ENCODE measurements at places on chromosomes 7 and 10. TPM values are rescaled to one million over a fixed set of nuclear protein-coding genes. Genes with fewer than 3 reads are reported as not detected.

- DNase-seq: no peak
Observed at GRCh38 chr10:19003341-19003740, 45.3 kb upstream of the MALRD1 start.

GRCh38 chr10:106652279-106652678 lies 512.2 kb downstream of the SORCS1 start:
- DNase-seq: peak; percentile 38

DNA sequence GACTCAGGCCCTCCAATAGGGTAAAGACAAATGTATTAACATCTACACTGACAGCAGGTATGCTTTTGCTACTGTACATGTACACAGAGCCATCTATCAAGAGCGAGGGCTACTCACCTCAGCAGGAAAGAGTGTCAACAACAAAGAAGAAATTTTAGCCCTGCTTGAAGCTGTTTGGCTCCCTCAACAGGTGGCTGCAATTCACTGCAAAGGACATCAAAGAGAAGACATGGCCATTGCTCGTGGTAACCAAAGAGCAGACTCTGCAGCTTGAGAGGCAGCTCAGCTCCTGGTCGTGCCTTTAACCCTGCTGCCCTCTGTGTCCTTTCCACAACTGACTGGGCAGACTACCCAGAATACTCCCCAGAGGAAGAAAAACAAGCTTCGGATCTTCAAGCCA lies 5.1 kb downstream of the AKR1B15 start:
- peak; percentile 44 for DNase-seq

DNA sequence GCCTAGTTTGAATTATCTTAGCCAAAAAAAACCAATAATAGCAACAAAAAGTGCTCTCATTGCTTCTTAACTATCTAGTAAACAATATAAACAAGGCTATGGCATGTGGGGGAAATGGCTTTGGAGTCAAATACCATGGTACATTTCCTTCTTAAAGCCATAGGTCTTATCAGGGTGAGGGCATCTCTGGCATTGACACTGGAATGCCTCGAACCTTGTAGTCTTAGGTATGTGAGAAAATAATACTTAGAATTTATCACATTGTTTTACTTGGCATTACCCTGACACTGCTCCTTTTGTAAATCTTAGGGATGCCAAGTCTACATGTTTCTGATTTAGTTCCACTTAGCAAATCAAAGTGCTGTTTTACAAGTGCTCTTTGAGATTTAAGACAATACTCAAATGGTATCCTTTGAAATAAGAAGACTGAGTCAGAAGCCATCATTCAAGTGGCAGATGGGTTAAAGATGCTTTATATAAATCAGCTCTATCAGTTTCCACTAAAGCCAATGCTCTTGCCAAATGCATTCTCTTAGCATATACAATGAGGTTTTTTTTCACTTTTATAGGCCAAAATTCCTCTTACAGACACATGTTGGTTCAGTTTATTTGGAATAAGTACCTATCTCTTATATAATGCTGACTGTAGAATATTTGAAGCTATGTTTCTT lies 155.2 kb downstream of the HPSE2 start:
- no peak for DNase-seq

- no peak for DNase-seq
Observed at GRCh38 chr7:139648941-139649425, 125.5 kb downstream of the CLEC2L start.

ADAM22 gene
- 1.4 TPM for total RNA-seq

CYP26C1 gene
- not detected for total RNA-seq

GRCh38 chr7:128031901-128032604 lies 816 bp upstream of the LRRC4 start:
- DNase-seq: peak; percentile 90

Measured in M059J (cell line).